NCI-H1694 (cell line): ENCODE measurements at places on chromosomes 12 and 14.

- DNase-seq: no peak
Measured at GRCh38 chr14:36005670-36006069, 170.9 kb downstream of the PTCSC3 start.

DNA sequence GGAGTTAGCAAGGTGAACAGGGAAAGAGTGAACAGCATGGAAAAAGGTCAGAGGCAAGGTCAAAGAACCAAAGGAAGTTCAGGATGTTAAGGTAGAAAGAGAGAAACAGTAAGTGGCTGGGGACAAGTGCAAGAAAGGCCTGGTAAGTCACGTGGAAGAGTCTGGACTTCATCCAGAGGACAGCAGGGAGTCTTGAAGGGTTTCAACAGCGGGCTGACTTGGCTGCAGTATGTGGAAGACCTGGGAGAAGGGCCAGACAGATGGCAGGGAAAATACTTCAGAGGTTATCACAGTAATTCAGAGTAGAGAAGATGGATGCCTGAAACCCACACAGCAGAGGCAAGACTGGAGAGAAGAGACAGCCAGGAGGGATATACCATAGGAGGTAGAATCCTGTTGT lies 34.0 kb downstream of the CIT start:
- no peak for DNase-seq

GRCh38 chr14:75821831-75822521 lies 159.8 kb downstream of the TGFB3 start:
- DNase-seq: no peak

GRCh38 chr12:29116414-29116813 lies 32.7 kb upstream of the FAR2 start:
- no peak for DNase-seq

GRCh38 chr12:93137656-93138612 lies 208.8 kb upstream of the EEA1 start:
- no peak for DNase-seq

DNA sequence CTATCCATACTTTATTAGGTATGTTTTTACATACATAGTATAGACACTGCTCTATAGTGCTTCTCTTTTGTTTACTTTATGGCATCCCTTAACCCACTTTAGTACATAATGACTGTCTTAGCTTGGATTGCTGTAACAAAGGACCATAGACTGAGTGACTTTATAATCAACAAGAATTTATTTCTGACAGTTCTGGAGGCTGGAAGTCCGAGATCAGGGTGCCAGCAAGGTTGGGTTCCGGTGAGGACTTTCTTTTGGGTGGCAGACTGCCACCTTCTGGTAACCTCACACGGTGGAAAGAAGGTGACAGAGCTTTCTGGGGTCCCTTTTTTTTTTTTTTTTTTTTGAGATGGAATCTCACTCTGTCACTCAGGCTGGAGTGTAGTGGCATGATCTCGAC lies 48.6 kb upstream of the PPM1H start:
- DNase-seq: no peak

DNA sequence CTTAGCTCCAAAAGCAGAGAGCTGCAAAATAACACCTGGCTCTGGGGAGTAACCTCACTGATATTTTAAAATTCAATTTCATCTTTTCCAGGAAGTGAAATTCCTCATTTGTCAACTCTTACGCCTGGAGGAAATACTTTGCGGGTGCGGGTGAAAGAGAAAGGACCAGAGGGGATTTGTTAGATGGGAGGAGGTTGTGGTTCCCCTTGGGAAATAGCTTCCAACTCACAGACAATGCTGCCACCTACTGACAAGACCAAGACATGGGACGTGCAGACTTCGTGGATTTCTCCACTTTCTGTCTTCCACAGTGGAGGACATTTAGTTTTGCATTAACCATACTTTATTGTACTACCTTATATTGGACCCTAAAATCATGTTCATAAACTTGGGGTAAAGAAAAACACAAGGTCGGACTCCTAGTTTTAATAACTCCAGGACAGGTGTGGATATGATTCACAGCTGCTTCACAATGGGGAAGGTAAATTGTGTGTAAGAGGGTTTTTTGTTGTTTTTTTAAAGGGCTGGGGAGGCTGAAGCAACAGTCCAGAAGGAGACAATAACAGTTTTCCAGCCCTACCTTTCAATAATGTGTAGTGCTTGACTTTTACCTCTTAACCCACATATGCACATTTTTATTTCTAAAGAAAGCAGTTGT lies 10.8 kb downstream of the FBXL14 start:
- DNase-seq: peak; percentile 94

GRCh38 chr14:23601845-23602180 lies 23.2 kb upstream of the JPH4 start:
- DNase-seq: no peak

DNA sequence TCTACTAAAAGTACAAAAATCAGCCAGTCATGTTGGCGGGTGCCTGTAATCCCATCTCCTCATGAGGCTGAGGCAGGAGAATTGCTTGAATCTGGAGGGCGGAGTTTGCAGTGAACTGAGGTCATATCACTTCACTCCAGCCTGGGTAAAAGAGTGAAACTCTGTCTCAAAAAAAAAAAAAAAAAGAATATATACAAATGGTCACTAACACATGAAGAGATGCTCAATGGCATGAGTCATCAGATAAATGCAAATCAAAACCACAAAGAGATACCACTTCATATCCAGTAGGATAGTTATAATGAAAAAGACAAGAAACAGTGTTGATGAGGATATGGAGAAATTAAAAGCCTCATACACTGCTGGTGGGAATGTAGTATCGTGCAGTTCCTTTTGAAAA lies 33.6 kb upstream of the METAP2 start:
- no peak for DNase-seq

DNA sequence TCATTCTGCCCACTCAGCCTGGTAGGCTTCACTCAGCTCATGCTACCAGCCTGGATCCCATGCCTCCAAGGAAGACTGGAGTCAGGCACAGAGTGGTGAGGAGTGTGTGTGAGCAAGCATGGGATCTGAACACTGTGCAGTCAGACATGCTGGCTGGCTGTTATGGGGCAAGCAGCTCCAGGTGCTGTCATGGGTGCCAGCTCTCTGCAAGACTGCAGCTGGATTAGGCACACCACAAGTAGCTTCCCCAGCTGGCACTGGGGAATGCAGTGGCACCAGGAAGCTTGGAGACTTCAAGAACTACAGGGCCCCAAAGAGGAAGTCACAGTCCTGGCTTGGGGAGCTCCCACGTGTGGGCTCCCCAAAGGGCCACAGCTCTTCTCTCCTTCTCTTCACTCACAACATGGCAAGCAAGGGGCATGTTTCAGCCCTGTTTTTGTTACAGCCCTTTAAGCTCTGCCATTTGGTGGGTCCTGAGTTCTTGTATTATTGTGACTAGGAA lies 202.5 kb downstream of the VRK1 start:
- no peak for DNase-seq

- DNase-seq: peak; percentile 73
Measured at GRCh38 chr14:63603749-63604277, 37.9 kb downstream of the WDR89 start.

DNA sequence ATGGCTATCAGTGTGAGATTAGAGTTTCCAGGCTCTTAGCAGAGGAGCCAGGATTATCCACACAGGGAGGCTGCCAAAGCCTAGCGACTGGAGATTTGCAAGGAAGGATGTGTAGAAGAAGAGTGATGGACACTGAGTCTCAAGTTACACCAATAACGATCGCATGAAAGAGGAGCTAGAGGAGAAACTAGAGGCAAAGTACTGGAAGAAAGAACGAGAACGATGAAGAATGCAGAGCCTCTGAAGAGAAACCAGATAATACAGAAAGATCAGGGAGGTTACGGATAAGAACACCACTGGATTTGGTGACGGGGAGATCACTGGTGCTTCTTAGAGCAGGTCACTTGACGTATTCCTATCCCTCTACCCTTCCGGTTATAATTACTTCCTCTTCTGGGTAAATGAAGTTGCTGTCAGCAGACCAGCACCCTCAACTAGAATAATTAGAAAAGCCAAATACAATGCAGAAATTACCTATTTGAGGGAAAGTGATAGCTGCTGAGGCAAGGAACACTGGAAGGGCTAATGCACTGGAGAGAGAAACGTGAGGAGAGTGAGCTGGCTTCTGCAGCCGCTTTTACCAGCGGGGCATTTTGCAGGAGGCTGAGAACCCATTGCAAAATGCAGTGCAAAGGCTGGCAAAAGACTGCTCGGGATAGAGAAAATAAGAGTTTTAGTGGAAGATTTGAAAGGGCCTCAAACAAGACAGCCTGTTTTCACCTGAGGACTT lies 93.1 kb upstream of the HIF1A start:
- no peak for DNase-seq

GRCh38 chr12:130457215-130457614 lies 119.5 kb downstream of the PIWIL1 start:
- no peak for DNase-seq

DNA sequence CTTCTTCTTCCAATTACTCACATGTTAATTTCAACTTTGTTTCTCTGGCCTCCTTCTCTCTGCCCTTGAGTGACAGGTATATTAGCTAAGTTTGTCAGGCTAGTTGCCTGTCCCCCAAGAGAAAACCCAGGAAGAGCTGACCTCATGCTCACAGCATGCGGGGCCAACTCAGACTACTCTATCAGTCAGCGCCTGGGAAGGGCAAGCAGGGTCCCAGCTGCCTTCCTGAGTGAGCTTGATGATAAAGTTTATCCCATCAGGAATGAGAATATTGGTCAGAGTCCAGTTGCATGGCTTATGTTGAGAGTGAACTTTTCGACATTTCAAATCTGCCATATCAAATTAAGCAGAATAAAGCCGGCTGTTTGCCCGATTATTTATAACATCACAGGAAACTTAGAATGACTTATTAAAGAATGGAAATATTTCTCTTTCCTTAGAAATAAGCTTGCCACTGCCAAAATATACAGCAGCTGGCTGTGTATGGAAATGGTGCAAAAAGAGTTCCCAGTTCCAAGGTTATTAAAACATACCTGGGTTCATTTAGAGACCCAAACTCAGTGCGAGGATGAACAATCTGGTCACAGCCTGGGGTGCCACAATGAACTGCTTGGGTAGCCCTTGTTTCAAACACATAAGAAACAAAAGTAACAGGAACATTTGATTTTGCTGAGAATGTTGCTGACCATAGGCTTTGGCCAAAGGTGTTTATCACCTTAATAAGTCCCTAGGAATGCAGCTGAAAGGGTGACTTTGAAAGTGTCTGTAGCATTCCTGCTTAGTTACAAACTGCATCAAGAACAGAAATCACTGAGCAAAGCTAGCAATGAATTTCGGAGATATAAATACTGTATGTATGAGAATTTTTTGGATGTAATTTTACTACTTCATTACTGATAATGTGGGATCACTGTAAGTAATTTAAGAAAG lies 1553.8 kb upstream of the FLRT2 start:
- no peak for DNase-seq

GRCh38 chr14:68159701-68160633 lies 340.4 kb downstream of the RAD51B start:
- DNase-seq: no peak

GRCh38 chr14:89237921-89238529 lies 179.0 kb downstream of the FOXN3 start:
- DNase-seq: no peak

DNA sequence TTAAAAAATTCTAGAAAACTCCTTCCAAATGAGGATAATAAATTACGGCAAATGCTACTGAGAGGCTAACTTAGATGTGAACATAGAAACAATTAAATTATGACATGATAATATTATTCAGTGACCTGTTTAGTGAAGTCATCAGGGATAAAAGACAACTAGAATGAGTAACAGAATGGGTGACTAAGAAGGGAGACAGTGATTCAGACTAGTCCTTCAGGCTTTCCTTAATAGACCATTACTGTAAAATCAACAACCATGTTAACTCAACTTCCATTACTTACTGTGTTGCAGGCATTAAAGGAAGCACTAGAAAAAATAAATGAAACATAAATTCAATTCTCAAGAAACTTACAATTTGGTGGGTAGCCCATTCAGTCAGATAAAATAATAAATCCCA lies 543.9 kb upstream of the LRFN5 start:
- DNase-seq: no peak

DNA sequence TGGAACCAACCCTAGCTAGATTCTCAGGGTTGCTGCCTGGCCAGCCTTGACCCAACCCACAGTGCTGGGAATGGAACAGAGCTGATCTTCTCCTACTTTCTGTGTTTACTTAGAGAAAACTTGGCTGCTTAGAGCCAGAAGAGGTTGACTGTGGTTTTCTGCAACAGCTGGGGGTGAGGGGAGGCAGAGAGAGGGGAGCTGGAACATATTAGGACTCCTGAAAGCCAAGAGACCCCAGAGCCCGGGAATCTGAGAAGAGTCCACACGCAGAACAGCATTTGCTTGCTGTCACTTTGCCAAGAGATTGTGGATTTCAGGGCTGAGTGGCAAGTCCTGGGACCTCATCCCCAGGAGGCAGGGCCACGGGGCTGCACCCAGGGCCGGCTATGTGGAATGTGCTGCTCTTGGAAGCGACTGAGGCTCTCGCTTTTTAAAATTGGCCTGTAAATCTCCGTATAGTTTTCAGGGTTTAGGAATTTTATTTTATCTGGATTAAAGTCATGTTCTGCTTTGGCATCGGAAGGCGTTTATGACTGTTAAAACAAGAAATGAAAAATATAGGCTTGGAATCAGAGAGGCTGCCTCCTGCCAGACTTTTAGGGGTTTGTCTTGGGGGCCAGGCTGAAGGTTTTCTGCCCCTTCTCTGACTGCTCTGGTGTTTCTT lies 22.3 kb upstream of the MED13L start:
- no peak for DNase-seq

- DNase-seq: no peak
Measured at GRCh38 chr12:80352474-80352873, 91.6 kb upstream of the PTPRQ start.

GRCh38 chr12:54010053-54010971 lies 1.5 kb downstream of the HOXC8 start:
- DNase-seq: no peak

GRCh38 chr12:27971121-27971489 lies 1.4 kb downstream of the PTHLH start:
- DNase-seq: no peak

DNA sequence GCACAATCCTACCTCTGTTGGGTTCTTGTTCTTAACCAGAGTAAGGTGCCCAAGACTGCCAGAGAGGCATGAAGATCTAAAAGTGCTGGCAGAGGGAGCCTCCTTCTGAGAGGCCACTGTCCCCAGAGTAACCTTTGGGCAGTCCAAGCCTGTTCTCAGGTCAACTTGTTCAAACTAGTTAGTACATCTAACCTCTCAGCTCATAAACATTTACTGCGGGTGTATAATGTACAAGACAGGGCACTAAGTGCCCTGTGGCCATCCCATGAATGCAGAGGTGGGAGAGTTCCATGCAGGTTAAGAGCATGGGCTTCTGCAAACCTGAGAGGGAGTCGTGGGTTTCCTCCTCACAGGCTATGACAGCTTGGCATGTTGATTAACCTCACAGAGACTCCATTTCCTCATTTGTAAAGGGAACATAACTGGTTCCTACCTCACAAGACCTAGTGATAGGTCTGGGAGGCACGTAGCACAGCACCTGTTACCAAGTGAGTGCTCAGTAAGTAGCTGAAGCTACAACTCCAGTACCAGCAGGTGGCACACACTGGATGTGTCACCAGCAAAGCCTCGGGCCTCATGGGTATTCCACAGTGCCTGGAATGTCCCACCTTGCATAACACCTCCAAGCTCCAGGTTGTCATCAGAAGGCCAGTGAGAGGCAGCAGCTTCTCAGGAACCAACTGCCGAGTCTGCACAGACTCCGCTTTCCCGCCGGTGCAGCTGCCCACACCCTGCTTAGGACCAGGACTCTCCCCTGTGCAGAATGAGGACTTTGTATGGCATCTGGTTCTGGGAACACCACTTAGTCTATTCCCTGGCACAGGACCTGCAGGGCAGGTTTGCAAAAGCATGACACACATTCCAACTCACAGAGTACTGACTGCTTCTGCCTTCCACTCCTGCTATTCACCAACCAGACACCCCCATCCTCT lies 4.4 kb downstream of the VDR start:
- DNase-seq: no peak

- DNase-seq: no peak
Measured at GRCh38 chr12:98697209-98697608, 52.1 kb downstream of the APAF1 start.
